ENCODE measurements at places on chromosomes 7 and 10. TPM values are rescaled to one million over a fixed set of nuclear protein-coding genes. Genes with fewer than 3 reads are reported as not detected.

The CDC14C gene
- not detected for total RNA-seq

The SLIT1 gene
- 0.32 TPM for total RNA-seq

The ZNF487 gene
- 6.2 TPM for total RNA-seq

The ZNF467 gene
- 1.1 TPM for total RNA-seq

DNA sequence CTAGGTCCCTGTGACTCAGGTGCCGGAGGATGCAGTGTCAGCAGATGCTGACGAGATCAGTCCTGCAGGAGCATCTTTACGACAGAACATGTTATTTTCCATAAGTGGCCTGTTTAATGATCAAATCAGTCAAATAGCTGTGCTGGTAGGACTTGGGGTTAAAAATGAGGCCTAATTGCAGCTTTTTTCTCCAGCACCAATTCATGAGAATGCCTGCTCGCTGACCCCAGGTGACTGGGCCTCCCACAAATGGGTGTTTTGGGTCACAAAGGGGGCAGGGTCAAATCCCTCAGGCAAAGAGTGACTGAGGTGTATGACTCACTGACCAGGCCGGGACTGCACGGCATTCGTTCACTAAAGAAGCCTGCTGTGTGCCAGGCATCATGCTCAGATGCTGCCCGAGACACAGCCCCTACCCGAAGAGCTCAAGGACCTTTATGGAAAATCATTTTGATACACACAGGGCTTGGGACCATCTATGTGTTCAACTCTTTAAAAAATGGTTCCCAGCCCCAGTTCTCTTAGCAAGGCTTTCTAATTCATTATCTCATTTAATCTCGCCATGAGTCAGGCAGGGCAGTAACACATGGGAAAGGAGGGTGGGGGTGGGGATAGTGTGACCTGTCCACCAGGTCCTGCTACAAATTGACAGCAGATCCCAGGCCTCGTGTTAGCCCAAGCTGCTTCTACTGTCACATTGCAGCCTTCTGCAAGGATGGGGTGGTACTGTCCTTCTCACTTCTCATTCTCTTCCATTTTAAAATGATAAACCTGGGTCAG, 21.1 kb downstream of the ZNF775 start:
- H3K27me3 ChIP-seq, result no peaks in the 10 kb centered on the region
- DNase-seq, result no peak
- no peak overlapping the region for H3K27ac ChIP-seq
- H3K4me3 ChIP-seq, result no peak overlapping the region
- H3K36me3 ChIP-seq, result no peaks in the 10 kb centered on the region

The NPC1L1 gene
- total RNA-seq, result 0.10 TPM

The ASB10 gene
- total RNA-seq, result not detected

DNA sequence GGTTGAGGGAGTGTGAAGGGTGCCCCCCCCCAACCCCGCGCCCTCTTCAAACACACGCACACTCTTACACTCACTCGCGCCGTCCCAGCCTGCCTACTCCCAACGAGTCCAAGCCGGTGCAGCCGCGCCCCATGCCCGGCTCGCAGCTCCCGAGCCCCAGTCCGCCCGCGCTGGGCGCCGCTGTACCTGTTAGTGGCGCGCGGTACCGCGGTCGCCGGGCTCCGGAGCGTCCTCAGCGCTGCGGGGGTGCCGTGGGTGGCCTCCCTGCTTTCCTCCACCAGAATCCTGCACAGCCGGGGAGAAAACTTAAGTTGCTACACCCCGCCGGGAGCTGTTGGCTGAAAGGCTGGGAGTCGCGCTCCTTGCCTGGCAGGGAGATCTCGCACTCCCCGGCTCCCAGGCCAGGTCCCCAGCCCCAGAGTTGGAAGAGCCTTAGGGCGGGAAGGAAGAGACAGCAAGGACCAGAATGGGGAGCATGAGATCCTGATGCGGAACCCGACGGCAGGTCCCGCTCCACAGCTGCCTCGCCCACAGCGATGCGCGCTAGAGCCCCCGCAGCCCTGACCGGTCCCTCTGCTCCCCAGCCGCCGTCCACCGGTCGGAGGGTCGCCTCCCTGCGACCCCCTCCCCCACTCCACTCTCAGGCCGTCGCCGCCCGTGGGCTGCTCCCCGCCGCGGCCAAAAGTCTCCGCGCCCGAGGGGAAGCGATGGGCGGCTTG, 863 bp downstream of the ST8SIA6 start:
- peak; percentile 41 for DNase-seq
- peaks cover 19% of the 10 kb centered on the region for H3K36me3 ChIP-seq
- peak overlapping the region; percentile 57 for H3K27ac ChIP-seq
